ENCODE measurements at places on chromosomes 3 and 15.

DNA sequence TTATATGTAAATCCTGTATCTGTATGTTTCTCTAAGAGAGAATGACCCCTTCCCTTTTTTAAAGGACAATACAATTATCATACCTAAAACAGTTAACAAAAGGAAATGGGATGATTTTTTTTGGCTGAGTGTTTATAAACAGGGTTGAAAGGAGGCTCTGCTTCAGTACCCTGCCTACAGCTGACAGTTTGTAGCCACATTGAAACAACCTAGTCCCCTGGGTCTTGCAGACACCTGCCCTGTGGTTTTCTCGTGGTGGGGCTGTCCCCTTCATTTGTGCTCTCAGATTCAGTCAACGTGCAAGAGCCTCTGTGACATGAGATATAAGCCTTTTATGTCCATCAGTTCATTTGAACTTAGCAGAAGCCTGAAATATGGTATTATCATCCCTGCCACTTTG, 2.3 kb upstream of the HMCES start:
- DNase-seq, result no peak

- DNase-seq, result no peak
Observed at GRCh38 chr15:80730387-80730786, 35.3 kb downstream of the ABHD17C start.

- DNase-seq, result no peak
Observed at GRCh38 chr3:191238321-191238817, 39.3 kb downstream of the OSTN start.

- no peak for DNase-seq
Observed at GRCh38 chr3:46480491-46481195, 15.9 kb upstream of the LTF start.

DNA sequence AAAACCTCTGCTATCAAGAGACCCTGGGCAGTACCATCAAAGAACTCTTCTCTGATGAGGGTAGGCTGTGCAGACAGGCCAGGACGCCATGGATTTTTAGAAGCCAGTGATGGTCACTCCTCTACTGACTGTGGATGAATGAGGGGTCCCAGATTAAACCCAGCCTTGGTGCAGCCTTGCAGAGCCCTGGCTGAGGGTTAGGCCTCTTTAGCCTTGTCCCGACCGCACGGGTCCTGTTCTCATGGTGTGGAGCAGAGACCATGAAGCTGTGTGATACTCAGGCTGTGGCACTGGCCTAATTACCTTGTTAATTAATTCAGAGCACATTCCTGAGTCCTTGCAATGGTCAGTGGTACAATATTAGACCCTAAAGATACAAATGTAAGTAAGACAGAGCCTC, 71.7 kb downstream of the FBN1 start:
- DNase-seq, result no peak

- no peak for DNase-seq
Observed at GRCh38 chr15:75229191-75230015, 27.7 kb downstream of the C15orf39 start.

- DNase-seq, result peak; percentile 71
Observed at GRCh38 chr3:141231952-141232823, 563 bp downstream of the PXYLP1 start.

GRCh38 chr15:56869573-56869972, 48.9 kb upstream of the TCF12 start:
- DNase-seq, result no peak

DNA sequence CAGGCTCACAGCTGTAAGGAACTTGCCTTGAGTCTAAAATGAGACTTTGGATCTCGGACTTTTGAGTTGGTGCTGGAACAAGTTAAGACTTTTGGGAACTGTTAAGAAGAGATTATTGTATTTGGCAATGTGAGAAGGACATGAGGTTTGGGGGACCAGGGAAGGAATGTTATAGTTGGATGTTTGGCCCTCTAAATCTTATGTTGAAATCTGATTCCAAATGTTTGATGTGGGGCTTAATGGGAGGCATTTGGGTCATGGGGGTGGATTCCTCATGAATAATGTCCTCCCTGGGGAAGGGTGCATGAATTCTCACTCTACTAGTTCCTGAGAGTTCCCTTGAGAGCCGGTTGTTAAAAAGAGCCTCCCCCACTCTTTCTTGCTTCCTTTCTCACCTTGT, 18.5 kb upstream of the CHCHD6 start:
- no peak for DNase-seq
